ENCODE measurements at places on chromosomes 4 and X.

DNA sequence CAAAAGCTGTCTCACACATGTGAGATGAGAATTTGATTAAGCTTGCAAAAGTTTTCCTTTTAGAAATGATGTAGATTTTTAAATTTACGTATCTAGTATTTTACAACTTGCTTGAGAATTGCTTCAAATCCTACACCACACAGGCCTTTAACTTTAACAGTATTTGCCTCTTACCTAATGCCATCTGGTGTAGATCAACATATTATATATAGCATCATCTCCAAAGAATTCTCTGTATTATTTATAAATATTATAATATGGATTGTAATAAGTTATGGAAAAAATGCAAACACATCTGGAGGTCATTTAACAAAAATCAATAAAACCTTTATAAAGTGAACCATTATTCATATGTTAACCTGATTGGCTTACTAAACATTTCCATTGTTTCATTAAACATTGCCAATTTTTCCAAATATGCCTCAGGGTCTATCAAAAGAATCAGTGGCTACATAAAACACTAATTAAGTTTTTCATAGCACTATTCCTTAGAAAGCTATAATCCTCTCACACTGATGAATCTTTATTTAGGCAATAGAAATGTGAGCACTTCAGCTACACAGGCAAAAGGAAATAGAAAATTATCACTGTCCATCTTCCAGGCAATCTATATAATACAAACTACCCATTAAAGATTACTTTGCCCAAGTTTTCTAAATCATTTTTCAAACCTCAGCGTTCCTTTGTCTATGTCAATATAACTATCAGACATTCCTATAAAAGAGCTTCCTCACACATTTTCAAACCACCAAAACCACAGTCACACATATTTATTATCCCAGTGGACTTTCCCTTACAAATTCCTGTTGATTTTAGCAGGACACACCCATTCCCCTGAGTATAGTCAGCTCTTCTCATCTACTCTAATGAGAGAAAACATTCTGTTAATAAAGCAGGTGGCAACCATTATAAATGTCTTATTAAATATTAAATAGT lies 83.5 kb upstream of the INTU start:
- DNase-seq: no peak

- DNase-seq: no peak
These were observed 9.9 kb downstream of the FHIP1A start for GRCh38 chr4:151418856-151419255.

- DNase-seq: no peak
These were observed 61.9 kb downstream of the TET2 start for GRCh38 chr4:105208561-105208960.

DNA sequence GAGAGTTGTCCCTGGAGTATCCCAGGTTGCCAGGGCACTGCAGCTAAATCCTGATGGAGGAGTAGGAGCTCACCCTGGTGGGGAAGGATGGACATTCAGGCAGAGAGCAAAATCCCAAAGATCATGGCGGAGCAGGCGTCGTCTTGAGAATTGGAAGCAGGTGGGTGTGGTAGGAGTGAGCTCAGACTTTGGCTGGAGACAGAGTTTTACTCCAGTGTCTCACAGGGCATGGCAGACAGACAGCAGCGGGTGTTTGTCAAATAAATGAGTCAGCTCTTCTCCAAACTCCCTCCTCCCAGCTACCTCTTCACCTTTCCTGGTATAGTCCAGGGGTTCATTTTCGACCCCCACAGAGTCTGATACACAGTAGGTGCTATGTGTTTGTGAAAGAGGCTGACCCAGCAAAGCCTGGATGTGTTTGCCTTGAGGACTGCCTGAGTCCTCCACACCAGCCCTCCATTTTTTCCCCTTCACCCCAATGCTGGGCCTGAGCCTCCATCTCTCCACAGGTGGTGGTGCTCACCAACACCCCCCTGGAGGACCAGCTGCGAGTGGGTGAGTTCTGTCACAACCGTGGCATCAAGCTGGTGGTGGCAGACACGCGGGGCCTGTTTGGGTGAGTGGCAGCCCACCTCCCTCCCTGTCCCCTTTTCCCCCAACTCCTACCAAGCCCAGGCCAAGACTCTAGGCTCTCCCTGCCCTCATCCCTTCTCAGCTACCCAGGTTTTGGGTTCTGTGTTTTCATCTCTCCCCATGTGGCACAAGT lies 6.9 kb downstream of the UBA1 start:
- DNase-seq: no peak

DNA sequence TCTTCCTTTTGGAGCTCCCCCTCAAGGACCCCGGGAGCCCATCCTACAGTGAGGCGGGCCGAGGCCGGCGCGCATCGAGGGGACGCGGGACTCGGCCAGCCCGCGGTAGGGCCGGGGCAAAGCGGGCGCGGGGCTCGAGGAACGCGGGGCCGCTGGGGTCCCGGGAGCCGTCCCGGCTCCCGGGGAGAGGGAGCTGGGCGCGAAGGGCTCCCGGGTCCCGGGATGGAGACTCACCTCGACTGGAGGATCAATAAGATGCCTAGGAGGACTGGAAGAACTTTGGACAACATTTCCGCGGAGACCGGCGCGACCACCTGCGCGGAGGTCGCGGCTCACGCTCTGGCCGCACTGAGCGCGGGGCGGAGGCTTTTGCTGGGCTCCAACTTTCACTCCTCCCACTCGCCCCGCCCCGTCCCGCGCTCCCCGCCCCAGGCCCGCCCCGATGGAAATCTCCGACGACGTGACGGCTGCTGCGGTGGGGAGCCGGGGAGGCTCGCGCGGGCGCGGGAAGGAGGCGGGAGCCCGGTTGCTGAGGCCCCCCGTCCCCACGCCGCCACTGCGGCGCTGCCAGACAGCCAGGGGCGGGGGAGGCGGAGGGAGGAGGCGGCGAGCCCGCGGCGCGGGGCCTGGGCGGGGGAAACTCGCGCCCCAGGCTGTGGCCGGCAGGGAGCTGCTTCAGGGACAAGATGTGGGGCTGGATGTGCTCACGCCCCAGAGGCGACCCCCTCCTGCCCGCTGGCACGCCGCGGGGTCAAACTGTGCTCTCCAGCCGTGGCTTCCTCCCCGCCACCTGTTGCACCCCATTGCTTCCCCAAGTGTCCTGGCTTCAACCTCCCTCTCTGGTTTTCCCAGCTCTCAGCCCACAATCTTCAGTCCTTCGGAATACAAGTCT lies at the start of gene GABRE:
TSS of gene GABRE (minus strand) at position 341 of the 892 bp plus-strand sequence. CDS start at position 290, 51 bp downstream.
- DNase-seq: peak; percentile 2

DNA sequence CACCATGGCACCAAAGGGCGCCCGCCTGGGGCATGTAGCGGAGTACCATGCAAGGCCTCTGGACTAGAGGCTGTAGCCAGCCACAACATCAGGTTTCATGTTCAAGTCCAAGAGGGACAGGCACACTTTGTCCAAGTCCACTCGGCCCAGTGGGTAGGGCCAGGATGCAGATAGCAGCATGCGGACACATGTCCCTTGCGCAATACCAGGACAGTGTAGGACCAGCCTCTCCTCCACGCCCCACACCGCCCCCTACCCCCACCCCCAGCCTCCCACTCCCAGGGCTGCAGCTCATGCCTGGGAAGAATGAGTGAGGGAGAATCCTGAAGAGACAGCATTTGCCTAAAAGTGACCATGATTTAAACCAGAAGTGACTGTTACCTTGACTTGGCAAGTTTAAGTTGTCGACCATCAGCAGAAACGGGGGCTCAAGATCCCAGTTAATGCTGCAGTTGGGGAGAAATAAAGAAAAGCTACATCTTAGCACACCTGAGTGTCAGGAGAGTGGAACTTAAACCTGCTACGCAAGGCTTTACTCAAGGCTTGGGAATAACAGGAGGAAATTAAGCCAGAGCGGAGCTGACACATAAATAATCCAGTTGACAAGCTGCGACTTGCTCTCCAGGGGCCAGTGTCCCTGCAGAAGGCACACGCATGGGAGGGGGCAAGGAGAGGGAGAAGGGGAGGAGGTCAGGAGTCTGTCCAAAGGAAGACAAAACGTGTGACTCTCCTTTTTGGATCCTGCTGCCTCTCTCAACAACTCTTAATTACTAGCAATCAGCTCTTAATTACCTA lies 221.7 kb downstream of the BCOR start:
- DNase-seq: no peak

DNA sequence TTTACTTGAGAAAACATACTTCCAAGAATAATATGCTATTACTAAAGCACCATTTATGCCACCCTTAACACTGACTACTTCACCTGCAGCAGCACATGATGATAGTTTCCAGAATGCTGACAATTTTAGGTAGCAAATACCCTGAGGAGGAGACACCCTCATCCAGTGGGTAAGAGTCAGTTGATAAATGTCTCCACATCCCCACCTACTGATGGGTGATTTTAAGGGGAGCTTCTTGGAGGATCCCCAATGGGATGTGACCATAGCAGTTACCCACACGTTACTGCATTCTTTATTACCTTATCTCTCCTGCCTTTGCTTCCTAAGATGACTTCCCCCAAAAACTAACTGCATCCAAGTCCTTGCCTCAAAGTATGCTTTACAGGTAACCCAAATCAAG lies 131.2 kb upstream of the SMARCAD1 start:
- no peak for DNase-seq
